ENCODE measurements at places on chromosomes 11 and 22. TPM values are rescaled to one million over a fixed set of nuclear protein-coding genes. Genes with fewer than 3 reads are reported as not detected.

DNA sequence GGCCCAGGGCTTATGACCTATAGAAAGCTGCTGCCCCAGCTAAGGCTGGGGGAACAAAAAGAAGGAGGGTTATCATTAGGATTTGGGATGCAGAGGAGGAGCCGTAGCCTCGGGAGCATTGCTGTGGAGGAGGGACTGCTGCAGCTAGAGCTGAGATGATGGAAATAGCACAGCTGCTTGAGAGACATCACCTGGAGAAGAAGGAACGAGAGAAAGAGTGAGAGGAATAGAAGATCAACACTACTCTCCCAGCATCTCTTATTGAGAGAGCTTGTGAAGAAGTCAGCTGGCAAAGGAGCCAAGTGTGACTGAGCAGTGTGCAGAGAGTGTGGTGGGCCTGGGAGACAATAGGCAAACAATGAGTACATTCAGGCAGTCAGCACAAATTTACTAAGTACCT is 100.7 kb upstream of the PLET1 start:
- DNase-seq = no peak

GRCh38 chr11:42996421-42997307 is 315.1 kb upstream of the API5 start:
- no peak for DNase-seq

- DNase-seq = no peak
Observed at GRCh38 chr11:89536926-89537325, 45.8 kb upstream of the NOX4 start.

DNA sequence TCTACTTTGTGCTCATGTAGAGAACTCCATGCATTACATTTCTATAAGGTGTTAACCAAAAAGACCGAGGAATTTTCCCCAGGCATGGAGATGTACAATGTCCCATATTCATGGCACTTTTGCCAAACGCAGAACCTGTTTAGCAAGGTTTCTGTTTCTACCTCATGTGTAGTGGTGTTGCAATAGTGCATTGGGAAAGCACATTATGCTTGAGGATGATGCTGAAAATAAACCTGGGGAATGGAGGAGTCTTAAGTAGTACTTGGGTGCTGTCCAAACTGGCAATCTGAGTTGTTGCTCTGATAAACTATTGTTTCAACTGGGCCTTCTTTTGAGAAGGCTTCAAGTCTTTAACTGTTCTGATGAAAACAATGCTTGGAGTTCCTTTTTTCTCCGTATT is 11.5 kb upstream of the MUC15 start:
- peak; percentile 91 for DNase-seq

DNA sequence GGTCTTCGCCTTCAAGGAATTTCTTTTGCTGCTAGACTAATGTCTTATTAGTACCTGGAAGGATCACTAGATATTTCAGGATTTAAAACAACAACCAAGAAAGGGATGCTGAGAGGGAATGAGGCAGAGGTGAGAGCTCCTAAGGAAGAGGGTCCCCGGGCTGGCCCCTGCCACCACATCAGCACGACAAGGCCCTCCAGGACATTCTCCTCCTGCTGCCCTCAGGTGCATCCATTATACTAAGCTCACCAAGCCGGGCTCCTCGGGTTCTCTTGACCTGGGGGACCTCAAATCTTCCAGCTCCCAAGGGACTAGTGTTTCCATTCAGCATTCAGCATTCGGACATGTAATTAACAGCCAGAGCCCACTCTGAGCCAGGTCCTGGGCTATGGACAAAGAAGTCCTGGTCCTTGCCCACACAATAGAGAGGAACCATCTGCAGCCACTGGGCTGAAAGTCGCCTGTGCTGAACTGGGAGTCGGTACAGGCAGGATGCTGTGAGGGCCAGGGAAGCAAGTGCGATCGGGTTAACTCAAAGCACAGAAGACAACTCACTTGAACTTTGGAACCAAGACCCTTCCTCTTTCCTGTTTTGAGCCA is 29.4 kb upstream of the OAF start:
- DNase-seq = no peak

DNA sequence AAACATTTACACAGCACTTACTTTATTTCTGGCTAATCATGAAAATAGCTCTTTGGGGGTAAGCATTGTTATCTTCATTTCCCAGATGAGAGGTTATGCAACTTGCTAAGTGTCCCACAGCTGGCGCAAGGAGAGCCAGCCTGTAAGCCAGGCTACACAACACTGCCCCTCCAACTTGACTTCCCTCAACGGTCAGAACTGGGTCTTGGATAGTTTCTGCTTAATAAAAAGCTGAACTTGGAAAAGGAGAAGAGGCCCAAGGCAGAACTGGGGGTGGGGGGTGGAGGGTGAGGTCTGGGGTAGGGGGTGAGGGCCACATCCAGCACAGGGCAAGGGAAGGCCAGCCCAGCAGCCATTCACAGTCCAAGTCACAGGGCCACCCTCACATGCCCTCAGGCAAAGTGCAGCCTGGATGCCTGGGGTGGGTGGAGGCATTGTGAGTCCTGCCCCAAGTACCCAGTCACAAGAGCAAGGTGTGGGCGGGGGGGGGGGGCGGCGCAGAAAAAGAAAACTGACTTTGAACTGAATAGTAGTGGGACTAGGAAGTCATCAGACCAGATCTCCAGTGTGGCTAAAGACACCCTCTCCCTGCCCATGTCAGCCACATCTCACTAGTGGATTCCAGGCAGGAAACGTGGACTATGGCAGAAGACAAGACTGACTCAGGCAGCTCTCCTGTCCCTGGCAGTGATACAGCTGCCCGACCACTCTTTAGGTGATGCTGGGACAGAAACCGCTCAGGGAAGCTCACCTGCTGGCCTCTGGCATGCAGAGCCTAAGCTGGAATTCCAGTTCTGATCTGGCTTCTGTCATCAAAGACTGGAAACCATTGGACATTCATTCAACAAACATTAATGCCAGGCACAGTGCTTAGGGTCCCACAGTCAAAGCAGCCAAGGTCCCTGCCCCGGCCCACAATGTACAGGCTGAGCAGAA is 52.4 kb downstream of the PACSIN2 start:
- DNase-seq = peak; percentile 50

DNA sequence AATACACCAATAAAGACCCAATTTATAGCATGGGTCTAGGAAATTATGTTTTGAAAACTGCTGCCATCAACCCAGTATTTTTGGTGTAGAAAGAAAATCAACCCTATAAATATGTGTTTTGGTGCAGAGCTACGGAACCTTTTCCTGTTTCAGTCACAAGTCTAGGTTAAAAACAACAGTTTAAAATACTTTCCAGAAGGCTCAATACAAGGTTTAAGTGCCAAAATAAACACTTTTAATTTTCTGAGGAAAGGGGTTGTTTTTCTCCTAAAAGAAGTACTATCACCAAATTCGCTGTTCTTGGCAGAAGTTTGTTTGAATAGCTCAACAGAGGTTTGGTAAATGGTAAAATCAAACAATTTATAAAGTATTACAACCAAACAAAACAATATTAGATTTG is 201.3 kb downstream of the TMEM135 start:
- no peak for DNase-seq

GRCh38 chr11:12508151-12508751 is 130.9 kb downstream of the PARVA start:
- no peak for DNase-seq

DNA sequence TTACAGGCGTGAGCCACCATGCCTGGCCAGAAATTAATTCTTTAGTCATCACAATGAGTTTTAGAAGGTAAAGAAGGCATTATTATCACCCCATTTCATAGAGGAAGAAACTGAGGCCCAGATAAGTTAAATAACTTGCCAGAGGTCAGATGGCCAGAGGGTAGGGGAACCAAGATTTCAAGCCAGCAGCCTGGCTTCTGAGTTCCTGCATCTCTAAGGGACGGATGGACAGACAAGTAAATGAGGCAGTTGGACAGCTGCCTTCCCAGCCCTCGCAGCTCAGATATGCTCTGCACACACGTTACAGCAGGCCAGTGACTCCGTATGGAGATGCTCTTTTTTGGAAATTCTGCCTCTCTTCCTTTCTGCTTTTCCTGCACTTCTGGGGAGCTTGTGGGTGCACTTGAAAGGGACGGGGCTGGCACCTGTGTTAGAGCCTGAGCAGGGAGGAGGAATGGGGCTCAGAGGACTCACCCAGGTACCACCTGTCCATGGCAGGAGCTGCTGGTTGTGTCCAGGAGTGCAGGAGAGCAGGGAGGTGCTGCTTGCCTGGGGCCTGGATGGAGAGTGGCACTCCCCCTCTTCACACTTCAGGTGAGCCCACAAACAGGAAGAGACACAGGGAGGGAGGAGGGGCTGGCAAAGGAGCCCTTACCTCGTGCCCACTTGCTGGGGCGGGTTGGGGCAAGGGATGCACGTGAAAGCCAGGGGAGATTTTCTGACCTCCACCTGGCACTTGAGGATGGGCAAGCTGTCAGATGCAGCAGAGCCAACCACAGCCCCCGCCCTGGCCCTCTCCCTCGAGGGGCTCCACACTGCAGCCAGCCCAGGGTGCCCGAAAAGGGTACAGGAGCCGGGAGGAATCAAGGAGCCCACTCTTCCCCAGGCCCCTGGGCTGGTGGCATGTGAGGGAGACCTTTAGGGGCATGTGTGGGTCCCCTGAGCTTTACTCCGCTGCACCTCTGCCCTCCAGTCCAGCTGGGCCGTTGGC is 3.3 kb upstream of the FXYD2 start:
- DNase-seq = no peak

DNA sequence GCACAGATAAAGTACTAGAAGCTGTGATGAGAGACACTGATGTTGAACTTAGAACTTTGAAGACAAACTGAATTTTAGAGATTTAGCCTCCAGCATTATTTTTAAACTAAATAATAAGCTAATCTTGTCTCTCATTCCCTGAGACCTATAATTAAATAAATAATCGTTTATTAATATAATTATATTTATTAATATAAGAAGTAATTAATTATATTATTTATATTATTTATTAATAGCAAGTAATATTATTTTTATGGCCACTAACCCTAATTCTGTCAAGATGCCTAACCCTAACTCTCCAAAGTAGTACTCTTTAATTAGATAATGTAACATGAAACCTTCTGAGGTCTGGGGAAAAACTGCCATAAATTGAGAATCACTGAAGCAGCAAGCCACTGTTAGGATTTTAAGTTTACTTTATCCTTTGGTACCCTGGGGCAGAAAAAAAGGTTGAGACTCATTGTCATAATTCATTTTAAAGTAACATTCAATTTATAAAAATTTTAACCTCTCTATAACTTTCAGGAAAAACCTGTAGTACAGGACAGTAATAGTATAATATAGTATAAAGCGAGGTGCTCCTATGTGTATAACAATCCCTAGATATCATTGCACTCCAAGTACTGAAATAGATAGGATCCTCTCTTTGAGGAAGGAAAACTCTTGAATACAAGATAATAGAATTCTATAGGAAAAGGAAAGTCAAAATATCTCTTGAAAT is 85.4 kb downstream of the TTC28 start:
- DNase-seq = no peak

Gene ZP1
- not detected for polyA plus RNA-seq

Gene OR10D3
- polyA plus RNA-seq = not detected

Gene CTSF
- polyA plus RNA-seq = 3.8 TPM

Gene CRYBB2
- 0.09 TPM for polyA plus RNA-seq

Measured in mammary epithelial cell (primary cell).